ENCODE measurements at places on chromosomes 6 and 20.

DNA sequence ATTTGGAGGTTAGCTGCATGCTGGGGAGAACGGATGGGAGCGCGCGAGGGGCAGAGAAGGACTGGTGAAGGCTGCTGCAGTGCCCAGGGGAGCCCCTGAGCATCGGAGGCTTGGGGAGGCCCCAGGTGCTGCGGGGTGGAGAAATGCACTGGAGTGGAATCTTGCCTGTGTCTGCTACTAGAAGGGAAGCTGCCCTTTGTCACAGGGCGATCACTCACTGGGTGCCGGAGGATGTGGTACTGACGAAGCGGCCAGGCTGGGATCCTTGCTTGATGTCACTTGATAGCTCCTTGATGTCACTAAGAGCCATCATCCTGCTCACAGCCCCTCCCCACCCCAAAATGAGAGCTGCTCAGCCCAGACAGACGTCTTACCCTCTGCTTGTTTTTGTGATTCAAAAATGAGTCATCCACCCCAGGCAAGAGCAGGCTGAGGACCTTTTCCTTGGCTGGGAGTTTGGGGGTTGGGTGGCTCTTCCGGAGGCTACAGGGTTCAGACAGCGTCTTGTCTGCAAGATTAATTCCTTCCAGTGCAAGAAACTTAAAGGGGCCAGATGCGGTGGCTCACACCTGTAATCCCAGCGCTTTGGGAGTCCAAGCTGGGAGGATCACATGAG is 62.6 kb upstream of the PMEPA1 start:
- peak; percentile 30 for DNase-seq

- no peak for DNase-seq
These were observed 36.7 kb upstream of the CCN6 start for GRCh38 chr6:112017169-112017568.

GRCh38 chr6:21947731-21948386 is 349.0 kb downstream of the PRL start:
- DNase-seq = no peak

DNA sequence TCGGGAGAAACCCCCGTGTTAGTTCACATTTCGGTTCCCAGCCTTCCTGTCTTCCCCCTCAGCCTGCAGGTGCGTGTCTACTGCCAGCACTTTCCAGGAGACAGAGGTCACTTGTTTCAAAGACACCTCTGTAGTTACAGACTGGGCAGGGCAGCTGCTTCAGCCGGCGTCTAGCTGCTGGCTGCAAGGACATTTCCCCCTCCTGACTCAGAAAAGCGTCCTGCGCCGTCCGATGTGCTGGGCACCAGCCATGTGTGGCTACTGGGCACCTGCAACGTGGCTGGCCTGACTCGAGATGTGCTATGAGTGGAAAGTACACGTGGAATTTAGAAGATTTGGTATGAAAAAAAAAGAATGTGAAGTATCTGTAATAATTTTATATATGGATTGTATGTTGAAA is 37.6 kb downstream of the RRBP1 start:
- DNase-seq = peak; percentile 47

- DNase-seq = no peak
These were observed 43.8 kb downstream of the ZBTB46 start for GRCh38 chr20:63787302-63787701.

- DNase-seq = no peak
These were observed 542 bp upstream of the AFG1L start for GRCh38 chr6:108294297-108294726.

GRCh38 chr6:2891768-2892170 is 11.3 kb downstream of the SERPINB9 start:
- DNase-seq = no peak

DNA sequence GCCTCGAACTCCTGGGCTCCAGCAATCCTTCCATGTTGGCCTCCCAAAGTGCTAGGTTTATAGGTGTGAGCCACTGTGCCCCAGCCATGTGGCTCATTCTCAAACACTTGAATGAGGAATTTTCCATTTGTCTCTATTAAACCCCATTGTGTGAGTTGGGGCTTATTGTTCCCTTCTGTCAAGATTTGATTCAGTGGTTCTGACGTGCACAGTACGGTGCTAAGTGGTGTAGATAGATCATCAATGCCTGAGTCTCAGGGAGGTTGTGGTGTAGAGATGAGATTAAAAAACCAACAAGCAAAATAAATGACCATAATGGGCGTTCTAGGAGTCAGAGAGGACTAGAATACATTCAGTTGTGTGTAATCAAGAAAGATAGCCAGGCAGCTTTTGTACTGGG is 335.6 kb downstream of the PRL start:
- no peak for DNase-seq

- DNase-seq = no peak
These were observed 22.2 kb downstream of the NHLRC1 start for GRCh38 chr6:18100296-18100695.

DNA sequence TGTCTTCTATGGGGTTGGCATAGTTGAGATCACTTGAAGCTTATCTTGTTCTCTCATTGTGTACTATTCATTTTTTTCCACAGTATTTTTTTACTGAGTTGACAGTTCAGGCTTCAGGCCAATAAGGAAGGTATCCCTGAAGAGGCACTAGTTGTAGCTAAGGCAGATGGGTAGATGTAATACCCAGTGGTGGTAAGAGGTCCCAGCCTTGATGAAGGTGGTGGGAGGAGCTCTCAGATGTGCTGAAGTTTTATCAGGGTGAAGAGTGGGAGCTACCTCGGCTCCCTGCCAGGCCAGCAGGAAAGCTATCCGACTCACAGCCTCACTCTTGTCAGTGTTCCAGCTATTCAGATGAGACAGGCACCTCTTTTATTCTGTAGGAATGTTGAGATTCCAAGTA is 87.7 kb upstream of the UFL1 start:
- no peak for DNase-seq

- no peak for DNase-seq
These were observed 29.5 kb downstream of the ALDH8A1 start for GRCh38 chr6:134920422-134920821.

- DNase-seq = no peak
These were observed 33.9 kb downstream of the SCAF8 start for GRCh38 chr6:154767003-154767723.

DNA sequence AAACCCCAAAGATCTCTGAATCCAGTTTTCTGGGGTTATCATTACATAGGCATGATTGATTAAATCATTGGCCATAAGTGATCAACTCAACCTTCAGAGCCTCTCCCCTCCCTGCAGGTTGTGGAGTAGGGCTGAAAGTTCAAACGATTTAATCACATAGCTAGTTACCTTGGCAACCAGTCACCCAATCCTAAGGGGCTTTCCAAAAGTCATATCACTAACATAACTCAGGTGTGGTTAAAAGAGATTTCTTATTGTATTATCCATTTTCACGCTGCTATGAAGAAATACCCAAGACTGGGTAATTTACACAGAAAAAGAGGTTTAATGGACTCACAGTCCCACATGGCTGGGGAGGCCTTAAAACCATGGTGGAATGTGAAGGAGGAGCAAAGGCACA is 935.1 kb upstream of the SLC35B3 start:
- no peak for DNase-seq

- DNase-seq = no peak
These were observed 4.0 kb downstream of the GSS start for GRCh38 chr20:34951652-34952051.

DNA sequence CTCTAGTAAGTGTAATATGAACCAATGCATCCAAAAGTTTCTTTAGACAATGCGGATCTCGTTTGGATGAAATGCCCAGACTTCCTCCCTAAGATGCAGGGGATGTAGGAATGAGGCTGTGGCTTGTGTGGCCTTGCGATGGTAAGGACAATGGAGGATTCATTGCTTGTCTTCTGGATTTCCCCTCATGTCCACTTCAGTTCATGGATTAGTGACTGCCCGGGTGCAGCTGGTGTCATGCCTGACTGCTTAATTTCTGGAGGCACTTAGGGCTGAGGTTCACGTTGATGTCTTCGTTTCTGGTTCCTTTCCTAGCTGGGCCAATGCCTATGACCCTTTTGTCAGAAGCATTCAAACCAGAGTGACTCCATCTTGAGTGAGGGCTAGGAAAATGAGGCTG is 93.8 kb downstream of the SCP2D1 start:
- no peak for DNase-seq

DNA sequence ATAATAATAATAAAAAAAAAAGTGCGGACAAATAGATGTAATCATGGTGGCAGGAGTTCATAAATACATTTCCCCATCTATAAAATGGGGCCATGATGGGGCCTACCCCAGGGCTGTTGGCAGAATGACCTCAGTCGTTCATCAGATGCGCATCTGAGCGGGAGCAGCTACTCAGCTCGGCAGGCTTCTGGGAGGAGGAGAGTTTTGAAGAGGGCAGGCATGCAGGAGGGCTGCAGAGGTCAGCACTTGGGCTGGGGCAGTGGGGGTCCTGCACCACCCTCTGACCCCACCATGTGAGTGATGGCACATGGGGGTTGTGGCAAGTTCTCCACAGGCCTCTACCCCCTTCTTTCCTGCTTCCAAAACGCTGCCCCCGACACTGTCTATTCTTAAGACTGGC is 373.5 kb downstream of the ZFAND3 start:
- no peak for DNase-seq

DNA sequence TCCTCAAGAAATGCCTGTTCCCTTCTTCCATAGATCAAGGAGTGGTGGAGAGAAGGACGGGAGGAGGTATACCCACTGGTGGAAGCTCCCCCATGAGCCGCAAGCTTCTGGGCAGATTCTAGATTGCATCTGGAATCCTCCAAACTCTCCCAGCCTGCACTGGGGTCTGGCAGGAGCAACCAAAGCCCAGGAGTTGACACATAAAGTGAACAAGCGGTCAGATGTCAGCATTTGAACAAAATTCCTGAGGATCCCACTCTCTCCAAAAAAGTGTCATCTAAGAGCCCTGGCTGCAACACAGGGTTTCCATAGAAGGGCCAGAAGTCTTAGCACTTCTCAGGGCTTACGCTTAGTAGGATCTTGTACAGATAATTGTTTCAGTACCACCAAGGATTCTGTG is 88.2 kb downstream of the KCNB1 start:
- DNase-seq = no peak

DNA sequence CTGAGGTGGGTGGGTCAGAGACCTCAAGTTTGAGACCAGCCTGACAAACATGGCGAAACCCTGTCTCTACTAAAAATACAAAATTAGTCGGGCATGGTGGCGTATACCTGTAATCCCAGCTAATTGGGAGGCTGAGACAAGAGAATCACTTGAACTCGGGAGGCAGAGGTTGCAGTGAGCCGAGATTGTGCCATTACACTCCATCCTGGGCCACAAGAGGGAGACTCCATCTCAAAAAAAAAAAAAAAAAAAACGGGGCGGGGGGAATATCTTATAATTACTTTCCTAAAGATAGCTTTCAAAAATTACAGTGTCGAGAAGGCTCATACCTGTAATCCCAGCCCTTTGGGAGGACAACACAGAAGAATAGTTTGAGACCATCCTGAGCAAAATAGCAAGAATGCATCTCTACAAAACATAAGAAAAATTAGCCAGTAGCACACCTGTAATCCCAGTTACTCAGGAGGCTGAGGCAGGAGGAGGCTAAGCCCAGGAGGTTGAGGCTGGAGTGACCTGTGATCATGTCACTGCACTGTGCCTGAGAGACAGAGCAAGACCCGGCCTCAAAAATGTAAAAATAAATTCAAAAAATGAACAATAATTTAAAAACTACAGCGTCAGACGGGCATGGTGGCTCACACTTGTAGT is 25.8 kb downstream of the CBFA2T2 start:
- no peak for DNase-seq

DNA sequence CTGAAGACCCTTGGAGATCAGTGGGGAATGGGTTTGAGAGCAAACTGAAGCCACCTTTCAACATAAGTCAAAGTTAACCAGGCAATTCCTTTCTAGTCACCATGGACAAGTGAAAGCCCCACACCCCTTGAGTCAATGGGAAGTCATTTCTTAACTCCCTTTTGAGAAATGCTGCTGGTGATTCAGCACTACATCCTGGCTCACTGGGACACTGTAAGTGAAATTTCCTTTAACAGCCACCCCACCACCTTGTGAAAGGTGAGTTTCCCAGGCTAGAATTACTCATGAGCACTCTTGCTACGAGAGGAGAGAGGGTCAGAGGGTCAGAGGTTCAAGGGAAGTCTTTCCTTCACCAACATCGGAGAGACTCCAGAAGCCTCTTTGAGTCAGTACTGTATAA is 93.3 kb upstream of the MARCKS start:
- peak; percentile 88 for DNase-seq

GRCh38 chr6:39876111-39876510 is 58.2 kb downstream of the MOCS1 start:
- no peak for DNase-seq

- DNase-seq = no peak
These were observed 98.2 kb downstream of the THBS2 start for GRCh38 chr6:169155481-169155880.

- DNase-seq = no peak
These were observed 12.0 kb downstream of the ZSCAN31 start for GRCh38 chr6:28323813-28324424.

DNA sequence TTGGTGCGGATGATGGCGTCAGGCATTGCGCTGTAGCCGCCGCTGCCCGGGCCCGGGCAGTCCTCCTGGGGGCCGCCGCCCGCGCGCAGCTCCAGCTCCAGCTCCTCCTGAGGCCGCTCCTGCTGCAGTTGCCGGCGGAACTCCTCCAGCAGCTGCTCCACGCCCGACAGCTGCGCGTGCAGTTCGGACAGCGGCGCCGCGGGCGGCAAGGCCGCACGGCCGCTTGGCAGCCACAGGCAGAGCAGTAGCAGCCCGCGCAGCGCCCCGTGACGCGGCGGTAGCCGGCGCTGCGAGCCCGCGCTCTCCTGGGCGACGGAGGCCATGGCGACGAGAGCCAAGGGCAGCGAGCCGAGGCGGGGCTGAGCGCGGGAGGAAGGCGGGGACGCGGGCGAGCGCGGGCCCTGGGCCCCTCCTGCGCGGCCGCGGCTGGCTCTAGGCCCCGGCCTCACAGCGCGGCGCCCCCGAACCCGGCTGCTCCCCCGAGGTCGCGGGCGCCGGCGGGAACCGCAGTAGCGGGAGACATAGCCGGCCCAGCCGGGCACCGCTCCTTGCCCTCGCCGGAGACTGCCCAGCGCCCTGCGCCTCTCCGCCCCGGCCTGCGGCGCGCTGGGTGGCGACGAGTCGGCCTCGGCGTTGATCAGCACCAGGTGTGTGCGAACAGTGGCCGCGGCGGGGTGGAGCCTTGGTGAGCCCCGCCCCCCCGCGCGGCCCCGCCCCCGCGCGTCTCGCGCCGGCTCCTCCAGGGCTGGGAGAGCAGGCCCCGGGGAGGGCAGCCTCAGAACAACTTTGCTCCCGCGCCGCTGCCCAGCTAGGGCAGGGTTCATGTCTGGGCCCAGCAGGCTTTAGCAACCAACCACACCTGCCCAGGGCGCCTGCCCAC is at the start of gene LRP11:
Gene LRP11, minus strand, starts transcription at position 662 of the 880 bp plus-strand sequence. Its CDS starts 339 bp downstream, at position 323.
- DNase-seq = peak; percentile 91

Measured in trophoblast cell (in vitro differentiated cells and primary cell).